ENCODE measurements at places on chromosomes 3 and 15. TPM values are rescaled to one million over a fixed set of nuclear protein-coding genes. Genes with fewer than 3 reads are reported as not detected.

CA12 gene
- total RNA-seq = not detected

ADGRG7 gene
- not detected for total RNA-seq

DNA sequence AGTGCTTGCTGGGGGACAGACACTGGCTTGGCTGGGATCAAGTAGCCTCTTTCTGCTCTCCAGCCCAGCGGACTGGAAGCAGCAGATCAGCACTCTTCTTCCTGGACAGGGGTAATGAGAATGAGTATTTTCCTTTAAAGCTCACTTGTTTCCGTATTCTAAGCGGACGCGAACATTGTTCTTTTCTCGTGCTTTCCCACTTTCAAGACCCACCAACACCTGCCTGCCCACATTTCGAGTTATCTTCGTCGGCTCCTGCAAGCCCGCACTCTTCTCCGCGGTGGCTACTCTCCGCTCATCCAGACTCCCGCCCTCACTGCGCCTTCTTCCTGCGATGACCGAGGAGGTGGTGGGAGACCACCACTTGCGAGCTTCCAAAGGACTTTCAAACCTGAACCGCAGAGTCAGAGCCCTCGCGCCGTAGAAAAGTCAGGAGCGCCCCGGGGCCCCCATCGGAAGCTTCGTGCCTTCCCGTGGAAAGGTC is 1.6 kb upstream of the PPM1L start:
- H3K4me3 ChIP-seq = peak overlapping the region; percentile 73
- H3K27me3 ChIP-seq = peaks cover 6% of the 10 kb centered on the region
- H3K27ac ChIP-seq = peak overlapping the region; percentile 69
- no peaks in the 10 kb centered on the region for H3K36me3 ChIP-seq
- peak; percentile 27 for DNase-seq

ANKRD34C gene
- total RNA-seq = not detected

GABRA5 gene
- total RNA-seq = not detected

VEPH1 gene
- not detected for total RNA-seq

ATP2C1 gene
- 50.5 TPM for total RNA-seq

DNA sequence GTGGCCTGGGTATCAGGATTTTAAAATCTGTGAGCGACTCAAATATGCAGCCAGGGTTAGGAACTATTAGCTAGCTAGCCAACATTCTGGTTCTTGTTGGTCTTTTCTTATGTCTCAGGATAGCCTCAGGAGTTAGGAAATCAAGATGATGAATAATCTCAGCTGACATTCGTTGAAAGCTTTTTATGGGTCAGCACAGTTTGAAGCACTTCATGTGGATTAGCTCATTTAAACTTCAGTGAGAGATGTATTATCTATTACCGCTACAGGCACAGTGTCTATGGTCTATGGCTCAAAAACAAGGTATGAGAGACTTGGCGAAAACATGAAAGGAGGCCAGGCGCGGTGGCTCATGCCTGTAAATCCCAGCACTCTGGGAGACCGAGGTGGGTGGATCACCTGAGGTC is 187.5 kb upstream of the THRB start:
- H3K4me3 ChIP-seq = no peak overlapping the region
- H3K4me1 ChIP-seq = no peaks in the 10 kb centered on the region
- H3K36me3 ChIP-seq = no peaks in the 10 kb centered on the region
- no peak for DNase-seq
- H3K27me3 ChIP-seq = no peaks in the 10 kb centered on the region

GRCh38 chr3:177792311-177793030 is 595.2 kb upstream of the TBL1XR1 start:
- H3K27ac ChIP-seq = no peak overlapping the region
- H3K27me3 ChIP-seq = no peaks in the 10 kb centered on the region
- H3K4me1 ChIP-seq = no peaks in the 10 kb centered on the region
- H3K36me3 ChIP-seq = no peaks in the 10 kb centered on the region

GRCh38 chr15:49890689-49891088 is 228.3 kb downstream of the ATP8B4 start:
- no peak for DNase-seq
- H3K27ac ChIP-seq = no peak overlapping the region
- H3K4me3 ChIP-seq = no peak overlapping the region
- H3K4me1 ChIP-seq = no peaks in the 10 kb centered on the region
- no peaks in the 10 kb centered on the region for H3K27me3 ChIP-seq
- no peaks in the 10 kb centered on the region for H3K36me3 ChIP-seq

DNA sequence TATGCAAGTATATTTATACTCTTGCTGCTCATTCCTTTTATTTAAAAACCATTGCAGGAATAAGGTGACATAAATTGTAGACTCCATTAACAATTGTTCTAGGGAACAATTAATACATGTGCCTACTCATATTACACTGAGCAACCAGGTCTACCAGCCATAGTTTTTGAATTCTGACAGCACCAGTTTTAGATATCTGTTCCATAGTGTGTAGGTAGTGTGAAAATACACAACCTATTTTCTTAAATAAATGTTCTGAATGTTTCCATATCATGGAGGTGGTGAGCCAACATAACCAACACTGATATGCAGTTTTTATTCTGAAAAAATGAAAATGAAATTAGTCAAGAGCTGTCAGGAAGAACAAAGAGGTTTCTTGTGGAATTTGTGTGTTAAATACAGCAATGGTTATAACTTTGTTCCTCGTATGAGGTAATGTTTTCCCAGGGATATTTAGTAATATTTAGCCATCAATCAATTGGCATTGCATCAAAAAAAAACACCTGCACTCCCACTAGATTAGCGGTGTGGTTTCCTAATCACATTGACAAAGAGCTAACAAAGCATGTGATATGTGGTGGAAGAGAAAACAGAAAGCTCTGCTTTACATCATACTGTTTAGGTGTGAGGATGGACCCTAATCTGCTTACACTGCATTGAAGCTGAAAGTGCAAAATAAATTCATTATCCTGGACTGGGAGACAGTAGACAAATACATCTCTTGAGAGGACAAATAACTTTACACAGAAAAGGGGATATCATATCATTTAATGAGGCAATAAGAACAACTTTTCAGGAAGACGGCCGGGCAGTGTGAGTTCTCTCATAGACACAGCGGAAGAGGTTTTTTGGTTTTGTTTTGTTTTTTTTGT is 369.5 kb upstream of the THBS1 start:
- no peak overlapping the region for H3K27ac ChIP-seq
- no peaks in the 10 kb centered on the region for H3K4me1 ChIP-seq
- no peaks in the 10 kb centered on the region for H3K36me3 ChIP-seq

DNA sequence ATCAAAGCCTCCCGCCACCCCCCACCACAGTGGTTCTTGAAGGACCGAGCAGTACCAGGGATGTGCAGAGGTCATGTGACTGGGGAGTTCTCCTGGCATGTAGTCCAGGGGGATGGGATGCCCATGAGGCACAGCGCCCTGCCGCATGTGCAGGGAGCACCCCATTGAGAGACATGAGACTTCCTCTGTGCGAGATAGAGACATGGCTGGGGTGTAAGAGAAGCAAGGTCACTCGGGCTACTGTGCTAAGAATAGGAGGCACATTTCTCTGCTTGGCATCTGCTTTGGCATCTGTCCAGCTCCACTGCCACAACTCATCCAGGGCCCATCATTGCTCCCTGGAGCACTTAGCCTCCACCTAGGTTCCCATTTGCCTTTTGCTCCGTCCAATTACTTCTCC is 2.4 kb upstream of the CYP1A1 start:
- no peaks in the 10 kb centered on the region for H3K36me3 ChIP-seq
- no peak overlapping the region for H3K27ac ChIP-seq
- no peak overlapping the region for H3K4me3 ChIP-seq
- peaks cover 3% of the 10 kb centered on the region for H3K4me1 ChIP-seq
- H3K27me3 ChIP-seq = no peaks in the 10 kb centered on the region

DNA sequence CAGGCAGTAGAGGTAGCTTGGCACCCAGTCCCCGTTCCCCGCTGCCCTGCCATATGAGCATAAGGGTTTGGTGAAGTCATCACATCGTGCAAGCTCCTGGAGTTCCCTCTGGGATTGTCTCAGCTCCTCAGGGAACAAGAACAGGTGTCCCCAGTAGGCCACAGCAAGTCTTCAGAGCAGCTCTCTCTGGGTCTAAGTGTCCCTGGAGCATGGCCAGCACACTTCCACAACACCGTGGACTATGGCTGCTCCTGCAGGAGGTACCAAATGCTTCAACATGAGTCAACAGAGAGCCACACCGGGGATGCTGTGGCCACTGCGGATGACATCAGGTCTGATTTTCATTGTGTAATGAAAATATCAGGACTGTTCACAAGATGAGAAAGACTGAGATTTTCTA is 23.1 kb downstream of the ABHD6 start:
- no peak overlapping the region for H3K27ac ChIP-seq
- H3K36me3 ChIP-seq = peaks cover 13% of the 10 kb centered on the region
- no peak for DNase-seq
- no peaks in the 10 kb centered on the region for H3K4me1 ChIP-seq
- H3K27me3 ChIP-seq = no peaks in the 10 kb centered on the region

BFSP2 gene
- not detected for total RNA-seq

- no peaks in the 10 kb centered on the region for H3K27me3 ChIP-seq
- no peak for DNase-seq
- H3K4me1 ChIP-seq = no peaks in the 10 kb centered on the region
- H3K27ac ChIP-seq = no peak overlapping the region
- H3K4me3 ChIP-seq = no peak overlapping the region
These were observed 176.0 kb upstream of the BCHE start for GRCh38 chr3:166013073-166013679.

CHST13 gene
- total RNA-seq = 0.54 TPM

- no peak overlapping the region for H3K4me3 ChIP-seq
- no peak for DNase-seq
- H3K27me3 ChIP-seq = no peaks in the 10 kb centered on the region
- H3K4me1 ChIP-seq = no peaks in the 10 kb centered on the region
- no peaks in the 10 kb centered on the region for H3K36me3 ChIP-seq
- H3K27ac ChIP-seq = no peak overlapping the region
These were observed 293.1 kb downstream of the SV2B start for GRCh38 chr15:91393186-91393585.

DNA sequence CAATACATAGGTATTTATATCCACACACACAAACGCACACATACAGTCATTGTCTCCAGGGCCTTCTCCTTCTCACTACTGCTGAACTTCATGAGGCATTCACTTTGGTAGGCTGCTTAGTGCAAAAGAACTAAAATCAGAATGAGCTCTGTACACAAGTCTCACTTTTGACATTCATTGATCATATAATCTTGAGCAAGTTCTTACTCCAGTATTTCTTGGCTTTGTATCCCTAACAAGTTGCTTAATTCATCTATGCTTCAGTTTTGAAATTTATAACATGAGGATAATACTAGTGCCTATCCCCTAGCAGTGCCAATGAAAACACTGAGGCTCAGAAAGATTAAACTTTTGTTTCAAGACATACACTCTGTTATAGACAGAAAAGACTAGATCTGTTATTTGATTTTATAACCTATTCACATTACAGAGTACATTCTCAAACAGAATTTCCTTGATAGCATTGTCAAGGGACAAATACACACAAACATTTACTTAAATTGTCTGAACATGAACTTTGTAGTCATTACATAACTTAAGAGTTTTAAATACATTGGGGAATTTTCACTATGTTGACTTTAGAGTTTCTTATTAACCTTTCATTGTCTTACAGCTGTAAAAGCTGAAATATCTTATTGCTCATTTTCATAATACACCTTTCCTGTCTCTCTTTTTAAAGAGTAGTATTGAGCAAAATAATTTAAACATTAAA is 55.0 kb upstream of the SI start:
- no peak overlapping the region for H3K27ac ChIP-seq
- no peaks in the 10 kb centered on the region for H3K27me3 ChIP-seq
- no peaks in the 10 kb centered on the region for H3K4me1 ChIP-seq
- H3K36me3 ChIP-seq = no peaks in the 10 kb centered on the region
- DNase-seq = no peak

GRCh38 chr3:10702961-10703740 is 112.9 kb upstream of the SLC6A11 start:
- H3K4me3 ChIP-seq = no peak overlapping the region
- no peaks in the 10 kb centered on the region for H3K4me1 ChIP-seq
- no peaks in the 10 kb centered on the region for H3K36me3 ChIP-seq
- H3K27me3 ChIP-seq = peaks cover 9% of the 10 kb centered on the region
- no peak overlapping the region for H3K27ac ChIP-seq
- no peak for DNase-seq

- H3K36me3 ChIP-seq = no peaks in the 10 kb centered on the region
- no peak overlapping the region for H3K27ac ChIP-seq
- no peaks in the 10 kb centered on the region for H3K27me3 ChIP-seq
- H3K4me1 ChIP-seq = peaks cover 7% of the 10 kb centered on the region
- H3K4me3 ChIP-seq = peak overlapping the region; percentile 32
These were observed 58.8 kb downstream of the CLASP2 start for GRCh38 chr3:33658991-33659848.

DUOX2 gene
- total RNA-seq = not detected

HAPLN3 gene
- 78.0 TPM for total RNA-seq

- H3K4me1 ChIP-seq = no peaks in the 10 kb centered on the region
- no peak overlapping the region for H3K27ac ChIP-seq
- no peak for DNase-seq
- no peak overlapping the region for H3K4me3 ChIP-seq
These were observed 135.4 kb downstream of the TFDP2 start for GRCh38 chr3:142013993-142014392.

DNA sequence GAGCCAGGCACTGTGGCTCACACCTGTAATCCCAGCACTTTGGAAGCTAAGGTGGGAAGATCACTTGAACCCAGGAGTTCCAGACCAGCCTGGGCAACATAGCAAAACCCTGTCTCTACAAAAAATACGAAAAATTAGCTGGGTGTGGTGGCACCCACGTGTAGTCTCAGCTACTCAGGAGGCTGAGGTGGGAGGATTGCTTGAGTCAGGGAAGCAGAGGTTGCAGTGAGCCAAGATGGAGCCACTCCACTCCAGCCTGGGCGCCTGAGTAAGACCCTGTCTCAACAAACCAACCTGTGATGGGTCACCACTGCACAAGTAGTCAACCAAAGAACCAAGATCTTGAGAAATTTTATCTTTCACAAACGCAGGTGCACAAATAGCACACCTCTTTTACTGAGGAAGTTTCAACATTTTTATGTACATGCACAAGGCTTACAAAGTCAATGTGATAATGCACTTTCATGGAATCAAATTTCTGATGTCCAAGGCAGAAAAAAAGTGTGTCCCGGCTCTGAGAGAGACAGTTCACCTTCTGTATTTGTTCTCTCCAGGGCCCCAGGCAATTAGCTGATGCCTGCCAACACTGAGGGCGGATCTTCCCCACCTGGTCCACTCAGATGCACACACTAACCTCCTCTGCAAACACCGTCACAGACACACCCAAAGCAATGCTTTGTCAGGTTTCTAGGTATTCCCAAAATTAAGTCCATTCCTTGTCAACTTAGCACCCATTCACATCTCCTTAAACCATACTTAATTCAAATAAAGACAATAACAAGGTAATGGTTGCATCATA is 12.4 kb downstream of the ACAA1 start:
- peaks cover 26% of the 10 kb centered on the region for H3K36me3 ChIP-seq
- no peak for DNase-seq
- no peaks in the 10 kb centered on the region for H3K4me1 ChIP-seq
- no peak overlapping the region for H3K4me3 ChIP-seq
- H3K27me3 ChIP-seq = no peaks in the 10 kb centered on the region

ITIH1 gene
- not detected for total RNA-seq

DNA sequence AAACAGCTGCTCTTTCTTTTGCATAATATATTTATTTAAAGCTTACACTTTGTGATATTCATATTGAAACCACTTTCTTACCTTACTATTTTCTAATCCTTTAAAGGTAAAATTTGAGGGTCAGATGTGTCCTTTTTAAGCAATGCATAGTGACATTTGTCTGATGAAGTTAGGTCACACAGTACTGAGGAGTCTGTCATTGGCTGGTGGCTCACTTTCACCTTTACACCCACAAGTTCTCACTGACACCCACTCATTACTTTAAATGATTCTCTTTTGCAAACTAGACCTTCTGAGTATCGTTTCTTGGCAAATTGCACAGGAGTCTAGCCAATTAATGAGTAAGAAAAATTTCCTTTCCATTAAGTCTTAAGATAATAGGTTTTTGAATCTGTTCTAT is 758.3 kb upstream of the ARPP21 start:
- no peak for DNase-seq
- H3K27ac ChIP-seq = no peak overlapping the region
- H3K4me3 ChIP-seq = no peak overlapping the region
- H3K4me1 ChIP-seq = no peaks in the 10 kb centered on the region
- H3K27me3 ChIP-seq = no peaks in the 10 kb centered on the region

Data from naive thymus-derived CD4-positive, alpha-beta T cell (primary cell).